ENCODE measurements at places on chromosomes 11 and 22.

- no peak for DNase-seq
Observed at GRCh38 chr11:2002807-2003206, 5.2 kb upstream of the H19 start.

DNA sequence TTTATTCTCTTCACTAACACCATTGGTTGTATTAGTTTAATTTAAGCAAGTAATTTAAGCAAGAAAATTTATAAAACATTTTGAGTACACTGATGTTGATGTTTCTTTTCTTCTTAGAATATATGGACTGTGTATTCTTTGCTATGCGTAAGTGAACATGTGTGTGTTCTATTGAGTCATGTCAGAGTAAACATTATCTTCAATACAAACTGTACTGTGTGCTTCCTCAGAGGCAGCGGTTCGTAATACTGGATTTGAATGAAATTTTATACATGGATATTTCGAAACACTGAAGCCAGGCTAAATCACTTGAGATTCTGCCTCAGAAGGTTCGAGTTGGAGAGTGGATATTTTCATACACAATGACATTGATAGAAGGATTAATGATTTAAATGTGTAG is 452.6 kb downstream of the LUZP2 start:
- DNase-seq: no peak

DNA sequence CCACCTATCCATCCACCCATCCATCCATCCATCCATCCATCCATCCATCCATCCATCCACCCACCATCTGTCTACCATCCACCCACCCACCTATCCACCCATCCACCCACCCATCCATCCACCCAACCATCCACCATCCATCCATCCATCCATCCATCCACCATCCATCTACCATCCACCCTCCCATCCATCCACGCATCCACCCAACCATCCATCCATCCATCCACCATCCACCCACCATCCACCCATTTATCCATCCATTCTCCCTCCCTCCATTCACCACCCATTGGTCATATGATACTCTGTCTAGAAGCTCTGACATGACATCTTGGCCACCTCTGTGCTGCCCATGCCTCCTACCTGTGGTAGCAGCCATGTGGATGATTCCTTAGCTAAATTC is 31.7 kb downstream of the MUC2 start:
- no peak for DNase-seq

DNA sequence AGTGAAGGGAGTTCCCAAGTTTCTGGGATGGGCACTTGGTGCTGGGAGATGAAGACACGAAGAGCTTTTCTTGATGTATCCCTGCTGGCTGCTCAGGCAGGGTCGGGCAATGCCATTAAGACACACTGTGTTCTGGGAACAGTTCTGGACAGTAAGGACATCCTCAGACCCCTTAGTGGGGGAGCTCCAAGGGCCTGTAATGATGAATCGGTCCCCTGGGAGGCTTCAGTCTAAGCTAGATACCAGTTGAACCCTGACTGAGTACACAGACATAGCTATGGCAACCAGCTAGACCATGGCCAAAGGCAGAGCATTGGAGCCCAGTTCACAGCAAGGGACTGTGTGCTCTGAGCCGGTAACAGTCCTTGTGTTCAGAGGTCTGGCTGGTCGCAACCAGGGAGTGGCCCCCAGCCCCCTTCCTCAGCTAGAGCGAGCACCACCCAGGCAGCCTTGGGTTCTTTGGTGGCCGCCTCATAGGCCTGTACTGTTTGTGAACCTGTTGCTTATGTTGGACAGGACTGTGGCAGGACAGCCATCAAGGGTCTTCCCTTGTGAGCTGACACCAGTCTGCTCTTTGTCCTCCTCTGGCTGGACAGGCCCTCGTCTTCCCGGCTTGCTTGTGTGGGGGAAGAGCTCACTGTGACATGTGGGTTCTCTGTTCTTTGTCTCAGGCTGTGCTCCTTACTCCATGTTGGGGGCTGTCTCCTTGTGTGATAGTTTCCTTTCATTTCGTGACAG is 25.0 kb downstream of the MED15 start:
- no peak for DNase-seq

GRCh38 chr22:33335611-33336279 is 277.6 kb upstream of the SYN3 start:
- no peak for DNase-seq

DNA sequence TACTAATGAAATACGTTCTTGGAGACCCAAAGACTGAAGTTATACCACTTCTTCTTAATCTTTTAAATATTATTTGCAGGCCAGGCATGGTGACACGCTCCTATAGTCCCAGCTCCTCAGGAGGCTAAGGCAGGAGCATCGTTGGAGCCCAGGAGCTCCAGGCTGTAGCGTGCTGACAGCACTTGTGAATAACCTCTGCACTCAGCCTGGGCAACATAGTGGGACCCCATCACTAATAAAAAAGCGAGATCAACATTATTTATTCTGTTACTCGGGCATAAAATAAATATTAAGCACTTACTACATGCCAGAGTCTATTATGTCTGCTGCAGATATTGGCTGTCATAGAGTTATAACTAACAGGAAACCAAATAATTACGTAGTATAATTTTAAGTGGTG is 720 bp upstream of the MED17 start:
- no peak for DNase-seq

GRCh38 chr11:108984523-108984922 is 319.7 kb downstream of the DDX10 start:
- no peak for DNase-seq

DNA sequence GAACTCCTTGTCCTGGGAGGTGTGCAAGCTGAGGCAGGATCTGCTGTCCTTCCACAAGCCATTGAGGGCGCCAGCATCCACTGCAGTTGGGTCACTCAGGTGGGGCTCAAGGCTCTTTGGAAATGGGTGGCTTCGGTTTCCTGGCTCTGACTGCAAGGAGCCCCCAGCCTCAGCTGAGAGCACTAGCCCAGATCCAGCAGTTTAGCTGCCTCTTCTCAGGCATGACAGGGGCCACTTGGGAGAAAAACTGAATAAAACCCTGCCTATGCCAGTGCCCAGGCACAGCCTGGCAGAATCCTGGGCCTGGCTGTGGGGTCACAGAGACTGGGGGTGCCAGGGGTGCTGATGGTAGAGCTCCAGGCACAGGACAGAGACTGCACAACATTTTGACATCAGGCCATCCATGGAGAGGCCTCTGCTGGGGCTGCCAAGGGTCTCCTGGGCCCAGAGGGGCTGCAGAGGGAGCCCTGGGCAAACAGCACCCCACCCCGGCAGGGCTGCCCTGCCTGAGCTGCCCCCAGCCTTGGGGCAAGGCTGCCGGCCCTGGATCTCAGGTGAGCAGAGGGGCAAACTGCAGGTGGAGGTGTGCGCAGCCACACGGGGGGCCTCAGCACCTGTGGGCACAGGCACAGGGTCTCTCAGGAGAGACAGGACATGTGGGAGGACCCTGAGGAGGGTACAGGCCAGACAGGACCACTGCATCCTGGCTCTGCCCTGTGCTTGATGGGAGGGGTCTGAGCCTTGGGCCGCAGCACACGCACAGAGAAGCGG is 28.3 kb downstream of the RTN4R start:
- DNase-seq: no peak

GRCh38 chr11:21897752-21898151 is 295.1 kb upstream of the ANO5 start:
- no peak for DNase-seq

DNA sequence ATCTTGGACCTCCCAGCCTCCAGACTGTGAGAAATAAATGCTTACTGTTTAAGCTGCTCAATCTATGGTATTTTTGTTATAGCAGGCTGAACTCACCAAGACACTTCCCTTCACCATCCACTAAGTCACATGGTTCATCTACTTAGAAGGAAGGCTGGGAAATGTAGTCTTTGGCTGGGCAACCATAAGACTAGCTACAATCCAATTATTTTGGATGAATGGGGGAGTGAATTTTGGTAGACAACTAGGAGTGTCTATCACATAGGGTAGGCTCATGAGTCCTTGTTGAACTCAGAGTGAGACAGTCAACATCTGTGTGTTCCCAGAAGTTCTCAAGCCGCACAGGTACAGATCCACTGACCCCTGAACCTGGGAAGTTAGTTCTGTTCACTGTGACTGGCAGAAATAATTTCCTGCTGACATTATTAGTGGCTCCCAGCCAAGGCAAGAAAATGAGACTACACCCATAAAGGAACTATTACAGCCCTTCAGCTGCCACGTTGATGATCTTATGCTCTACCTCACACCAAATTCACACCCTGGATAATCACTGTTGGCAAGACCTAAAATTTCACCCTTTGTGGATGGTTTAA is 3.1 kb upstream of the SLC35C1 start:
- no peak for DNase-seq

GRCh38 chr22:38491707-38492348 is 14.3 kb downstream of the DDX17 start:
- no peak for DNase-seq

DNA sequence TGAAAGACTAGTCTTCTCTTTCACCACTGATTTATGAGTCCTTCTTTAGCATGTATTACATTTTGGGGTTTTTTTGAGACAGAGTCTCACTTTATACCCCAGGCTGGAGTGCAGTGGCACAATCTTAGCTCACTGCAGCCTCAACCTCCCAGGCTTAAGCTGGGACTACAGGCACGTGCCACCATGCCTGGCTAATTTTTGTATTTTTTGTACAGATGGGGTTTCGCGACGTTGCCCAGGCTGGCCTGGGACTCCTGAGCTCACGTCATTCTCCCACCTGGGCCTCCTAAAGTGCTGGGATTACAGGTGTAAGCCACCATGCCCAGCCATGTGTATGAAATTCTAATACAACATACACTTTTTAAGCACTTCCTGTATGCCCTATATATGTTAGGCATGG is 26.3 kb upstream of the CXCR5 start:
- no peak for DNase-seq

DNA sequence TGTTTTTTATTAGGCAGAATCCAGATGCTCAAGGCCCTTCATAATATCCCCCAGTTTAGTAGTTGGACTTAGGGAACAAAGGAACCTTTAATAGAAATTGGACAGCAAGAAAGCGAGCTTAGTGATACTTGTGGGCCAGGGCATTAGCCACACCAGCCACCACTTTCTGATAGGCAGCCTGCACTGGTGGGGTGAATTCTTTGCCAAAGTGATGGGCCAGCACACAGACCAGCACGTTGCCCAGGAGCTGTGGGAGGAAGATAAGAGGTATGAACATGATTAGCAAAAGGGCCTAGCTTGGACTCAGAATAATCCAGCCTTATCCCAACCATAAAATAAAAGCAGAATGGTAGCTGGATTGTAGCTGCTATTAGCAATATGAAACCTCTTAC is 1.4 kb downstream of the HBB start:
- no peak for DNase-seq

- no peak for DNase-seq
Observed at GRCh38 chr11:90593099-90593498, 370.2 kb upstream of the CHORDC1 start.

GRCh38 chr11:119888119-119888518 is 159.1 kb upstream of the NECTIN1 start:
- DNase-seq: no peak

- peak; percentile 22 for DNase-seq
Observed at GRCh38 chr11:35218956-35219355, 80.0 kb downstream of the CD44 start.

DNA sequence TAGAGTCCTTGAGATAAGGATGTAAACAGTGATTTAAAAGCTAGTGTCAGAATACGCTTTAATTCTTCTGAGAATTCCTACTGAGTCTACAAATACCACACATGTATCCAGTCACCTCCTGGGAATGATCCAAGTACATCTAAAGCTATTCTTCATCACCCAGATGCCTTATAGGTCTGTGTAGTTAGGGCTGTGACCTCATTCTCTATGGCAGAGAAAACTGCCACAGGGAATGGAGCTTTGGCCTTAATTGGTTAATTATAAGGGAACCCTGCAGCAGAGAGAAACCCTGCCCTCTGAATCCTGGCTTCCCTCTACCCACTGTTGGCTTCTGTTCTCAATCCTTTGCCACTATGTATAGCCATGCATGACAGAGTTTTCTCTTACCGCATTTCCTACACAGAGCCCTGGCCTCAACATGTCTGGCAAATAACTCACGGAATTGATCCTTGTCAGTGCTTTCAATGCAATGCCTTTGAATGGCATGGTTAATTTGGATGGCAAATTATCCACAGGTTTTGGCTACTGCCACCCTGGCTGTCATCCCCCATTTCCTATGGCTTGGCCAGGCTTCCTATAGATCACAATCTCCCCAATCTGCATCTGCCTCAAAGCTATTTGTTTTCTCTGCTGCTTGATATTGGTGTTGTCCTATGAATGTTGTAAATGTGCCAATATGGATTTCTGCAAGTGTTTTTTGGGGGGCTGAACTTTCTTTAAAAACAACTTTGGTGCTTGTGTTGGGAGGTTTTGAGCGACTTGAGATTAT is 2.9 kb downstream of the DIXDC1 start:
- DNase-seq: peak; percentile 28

GRCh38 chr11:43962383-43963278 is 20.2 kb downstream of the C11orf96 start:
- DNase-seq: no peak

DNA sequence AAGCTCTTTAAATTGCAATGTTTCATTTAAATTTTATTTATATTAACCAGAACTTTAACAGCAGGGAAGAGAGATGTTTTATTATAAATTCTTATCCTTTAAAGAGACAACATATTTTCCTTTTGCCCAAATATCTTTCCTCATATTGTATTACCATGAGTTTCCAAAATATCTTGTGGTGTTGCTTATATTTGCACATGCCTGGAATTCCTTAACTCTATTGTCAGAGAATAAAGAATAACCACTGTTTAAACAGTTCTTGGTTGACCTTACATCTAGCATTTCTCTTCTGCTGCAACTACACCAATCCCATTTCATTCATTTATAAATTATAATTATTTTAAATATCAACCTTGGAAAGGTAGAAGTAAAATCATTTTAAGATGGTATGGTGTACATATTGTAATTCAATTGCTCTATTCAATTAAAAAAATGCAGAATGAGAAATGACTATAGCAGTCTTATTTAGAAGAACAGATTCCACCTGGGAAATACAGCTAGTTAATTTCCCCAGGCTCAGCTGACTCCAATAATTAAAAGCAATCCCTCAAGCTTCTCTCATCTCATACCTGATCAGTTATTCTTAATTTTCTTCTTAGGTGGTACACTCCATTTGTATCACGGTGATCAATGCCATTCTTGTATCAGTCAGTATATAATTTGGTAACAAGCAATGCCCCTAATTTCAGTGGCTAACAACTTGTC is 923.3 kb downstream of the KCNA4 start:
- no peak for DNase-seq

DNA sequence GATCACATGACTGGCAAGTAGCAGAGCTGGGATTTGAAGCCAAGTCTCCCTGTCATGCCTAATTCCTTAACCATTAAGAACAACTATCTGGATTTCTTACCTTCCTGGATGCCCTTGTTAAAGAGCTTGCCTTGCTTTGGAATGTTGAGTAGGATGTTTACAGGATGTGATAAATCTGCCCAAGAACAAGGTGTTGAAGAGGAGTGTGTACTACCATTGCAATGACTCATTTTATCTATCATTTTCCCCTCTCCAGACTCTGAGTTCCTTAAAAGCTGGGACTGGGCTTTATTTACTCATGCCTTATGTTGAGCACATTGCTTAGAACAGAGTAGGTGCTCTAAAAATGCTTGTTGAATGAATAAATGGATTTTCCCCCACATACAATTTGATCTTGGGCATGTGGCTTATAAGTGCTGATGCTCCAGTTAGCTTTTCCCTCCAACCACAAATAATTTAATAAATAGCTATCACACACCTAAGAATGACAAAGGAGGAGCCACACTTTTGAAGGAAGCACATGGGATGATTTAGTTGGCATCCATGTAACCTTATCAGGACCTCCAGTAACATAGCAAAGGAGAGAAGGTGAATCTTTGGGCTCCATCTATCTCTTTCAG is 268.6 kb upstream of the SESN3 start:
- DNase-seq: no peak
